RWPE1 (cell line): ENCODE measurements at places on chromosomes 5 and 9.

GRCh38 chr9:91360551-91361290 lies 997 bp downstream of the AUH start:
- DNase-seq = no peak

GRCh38 chr5:67301285-67301903 lies 104.8 kb upstream of the CD180 start:
- peak; percentile 82 for DNase-seq

GRCh38 chr9:124263800-124264426 lies 6.2 kb downstream of the NEK6 start:
- no peak for DNase-seq

DNA sequence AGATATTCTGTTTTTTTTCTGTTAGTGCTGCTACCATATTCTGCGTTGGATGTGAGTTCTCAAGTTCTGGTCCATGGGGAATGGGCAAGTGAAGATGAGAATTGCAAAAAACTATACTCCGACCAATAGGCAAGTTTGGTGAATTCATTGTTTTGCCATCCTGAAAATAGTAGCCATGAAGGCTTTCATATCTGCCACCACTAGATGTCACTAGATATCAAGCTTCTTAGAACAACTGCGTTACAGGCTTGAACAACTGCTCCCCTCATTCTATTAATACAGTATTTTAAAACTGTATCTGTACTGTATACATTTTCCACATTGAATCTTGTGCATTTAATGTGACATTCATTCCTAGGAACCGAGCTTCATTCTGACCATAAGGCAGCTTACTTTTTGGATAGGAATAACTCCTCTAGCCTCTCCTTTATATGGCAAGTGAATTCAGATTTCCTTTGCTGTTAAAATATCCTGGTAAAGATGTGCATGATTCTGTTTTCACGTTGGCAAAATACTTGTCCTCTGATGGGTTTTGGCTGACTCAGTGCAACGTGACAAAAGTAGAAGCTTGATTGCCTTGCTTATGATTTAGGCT lies 163.6 kb downstream of the SREK1 start:
- peak; percentile 69 for DNase-seq

DNA sequence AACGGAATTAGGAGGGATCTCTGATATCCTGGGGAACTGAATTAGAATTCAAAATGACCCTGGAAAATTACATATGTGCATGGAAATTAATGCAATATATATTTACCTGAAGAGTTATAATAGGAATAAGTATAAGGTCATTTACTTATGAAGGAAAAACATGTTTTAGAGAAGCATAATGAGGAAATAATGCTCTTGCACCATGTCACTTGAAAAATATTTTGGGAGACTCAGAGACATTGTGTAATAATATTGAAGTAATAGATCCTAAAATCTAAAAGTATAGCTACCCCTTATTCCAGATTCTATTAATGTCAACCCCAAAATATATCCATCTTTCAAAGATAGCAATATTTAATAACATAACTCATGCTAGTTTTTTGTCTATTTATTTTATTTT lies 28.4 kb downstream of the SPZ1 start:
- DNase-seq = no peak

DNA sequence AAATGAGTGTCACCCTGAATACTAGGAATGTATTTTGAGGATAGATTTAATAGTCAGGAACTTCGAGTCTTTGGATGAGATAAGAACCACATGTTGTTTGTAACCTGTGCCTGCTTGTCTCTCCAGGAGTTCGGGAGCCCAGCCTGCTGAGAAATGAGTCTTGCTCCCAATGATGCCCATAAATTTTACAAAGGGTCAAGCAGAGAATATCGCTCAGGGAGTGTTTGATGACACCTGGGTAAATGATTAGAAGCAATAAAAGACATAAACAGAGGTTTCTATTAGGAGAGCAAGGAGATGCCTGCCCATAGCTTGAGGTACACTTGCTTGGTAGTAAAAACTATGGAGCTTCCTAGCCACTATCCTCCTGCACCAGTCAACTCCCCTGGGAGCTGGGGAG lies 46.9 kb upstream of the KLF4 start:
- DNase-seq = no peak

GRCh38 chr5:9283473-9283872 lies 262.4 kb downstream of the SEMA5A start:
- DNase-seq = no peak

DNA sequence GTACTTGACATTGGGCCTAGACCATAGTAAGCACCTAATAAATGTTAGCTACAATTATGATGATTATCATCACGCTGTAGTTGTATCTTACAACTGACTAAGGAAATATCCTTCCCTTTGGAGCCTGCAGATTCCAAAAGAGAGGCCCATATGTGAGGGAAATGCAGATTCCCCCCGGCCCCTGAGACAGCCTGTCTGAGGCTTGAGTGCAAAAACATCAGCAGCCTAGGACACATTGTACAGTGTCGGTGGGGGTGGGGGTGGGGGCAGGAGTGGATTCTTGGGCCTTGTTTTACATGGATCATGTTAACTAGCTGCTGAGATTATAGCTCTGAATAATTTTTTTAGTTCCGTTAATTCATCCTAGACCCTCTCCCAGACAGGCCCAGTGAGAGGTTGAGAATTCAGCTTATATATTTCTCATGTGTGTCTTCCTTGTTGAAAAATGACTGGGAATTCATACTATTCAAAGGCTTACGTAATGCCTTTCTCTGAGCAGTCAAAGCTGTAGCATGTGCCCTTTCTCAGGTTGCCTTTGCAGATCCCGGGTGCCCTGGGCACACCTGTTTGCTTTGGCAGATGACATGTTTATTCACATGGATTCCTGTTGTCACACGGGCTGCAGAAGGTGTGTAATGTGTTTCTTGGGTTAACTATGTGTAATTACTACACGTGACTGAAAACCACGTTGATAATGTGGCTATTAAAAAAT lies 262.8 kb downstream of the NR3C1 start:
- DNase-seq = no peak

GRCh38 chr9:32350682-32351081 lies 33.8 kb upstream of the ACO1 start:
- DNase-seq = peak; percentile 11

- DNase-seq = no peak
Measured at GRCh38 chr5:132099076-132099748, 25.6 kb downstream of the CSF2 start.

GRCh38 chr5:173243831-173244305 lies 8.9 kb upstream of the NKX2-5 start:
- DNase-seq = no peak

GRCh38 chr9:14057368-14058324 lies 256.3 kb downstream of the NFIB start:
- DNase-seq = no peak

- DNase-seq = no peak
Measured at GRCh38 chr5:110651507-110651906, 75.0 kb downstream of the TMEM232 start.

- no peak for DNase-seq
Measured at GRCh38 chr5:116564756-116565490, 9.7 kb downstream of the SEMA6A start.

- DNase-seq = no peak
Measured at GRCh38 chr5:154298065-154298464, 107.5 kb downstream of the GALNT10 start.

DNA sequence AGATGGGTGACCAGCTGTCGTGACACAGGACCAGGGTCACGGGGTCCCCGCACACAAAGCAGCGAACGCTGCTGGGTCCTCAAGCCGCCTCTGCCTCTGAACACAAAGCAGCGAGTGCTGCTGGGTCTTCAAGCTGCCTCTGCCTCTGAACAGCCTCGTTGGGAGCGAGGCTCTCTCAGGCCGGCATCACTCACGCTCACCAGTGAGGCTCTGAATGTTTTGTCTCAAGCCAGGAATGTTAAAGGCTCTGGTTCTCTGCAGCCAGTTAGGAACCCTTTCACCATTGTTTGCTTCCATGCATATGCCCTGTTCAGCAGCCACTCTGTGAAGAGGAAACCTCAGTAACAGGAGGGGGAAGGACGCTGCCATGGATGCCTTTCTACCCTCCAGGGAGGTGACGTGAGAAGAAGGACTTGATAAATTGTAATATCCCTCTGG lies 82.7 kb upstream of the TAF11L2 start:
- no peak for DNase-seq

DNA sequence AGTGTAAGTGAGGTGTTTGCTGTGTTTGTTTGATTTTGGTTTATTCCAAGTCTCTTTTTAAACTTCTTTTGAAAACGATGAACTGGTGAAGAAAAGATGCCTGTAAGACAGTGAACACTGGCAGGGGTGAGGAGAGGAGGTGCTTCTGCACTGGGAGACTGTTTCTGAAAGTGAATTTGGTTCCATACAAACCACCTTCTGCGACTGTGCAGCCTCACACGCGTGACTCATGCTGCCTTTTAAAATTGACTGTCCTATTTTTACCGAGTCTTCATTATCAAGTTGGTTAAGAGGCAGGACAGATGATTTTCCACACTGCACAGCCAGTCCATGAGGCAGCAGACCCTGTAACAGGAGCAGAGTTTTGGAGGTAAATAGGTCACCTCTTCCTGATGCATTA lies 340.6 kb downstream of the MTRR start:
- DNase-seq = no peak

- DNase-seq = no peak
Measured at GRCh38 chr9:32004431-32005076, 379.9 kb upstream of the ACO1 start.

GRCh38 chr9:127216888-127217217 lies 47.7 kb upstream of the GARNL3 start:
- DNase-seq = no peak

DNA sequence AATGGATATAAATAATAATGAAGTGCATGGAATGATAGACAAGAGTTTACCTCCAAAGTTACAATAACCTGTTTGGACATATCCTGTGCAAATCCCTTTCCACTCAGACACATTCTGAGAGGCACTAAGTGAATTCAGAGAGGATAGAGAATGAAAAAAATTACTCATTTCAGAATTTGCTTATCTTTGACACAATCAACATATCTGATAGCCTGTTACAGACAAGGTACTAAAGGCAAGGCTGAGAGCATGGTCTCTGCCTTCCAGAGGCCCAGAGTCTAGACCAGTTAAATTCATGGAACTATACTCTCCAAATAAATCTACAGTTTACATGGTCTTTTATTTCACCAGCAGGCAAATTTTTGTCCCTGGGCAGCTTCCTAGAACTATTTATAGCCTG lies 371.8 kb upstream of the PTGER4 start:
- no peak for DNase-seq

- DNase-seq = no peak
Measured at GRCh38 chr5:94903726-94904125, 285.3 kb downstream of the SLF1 start.

- no peak for DNase-seq
Measured at GRCh38 chr9:91896097-91896496, 53.9 kb downstream of the ROR2 start.

DNA sequence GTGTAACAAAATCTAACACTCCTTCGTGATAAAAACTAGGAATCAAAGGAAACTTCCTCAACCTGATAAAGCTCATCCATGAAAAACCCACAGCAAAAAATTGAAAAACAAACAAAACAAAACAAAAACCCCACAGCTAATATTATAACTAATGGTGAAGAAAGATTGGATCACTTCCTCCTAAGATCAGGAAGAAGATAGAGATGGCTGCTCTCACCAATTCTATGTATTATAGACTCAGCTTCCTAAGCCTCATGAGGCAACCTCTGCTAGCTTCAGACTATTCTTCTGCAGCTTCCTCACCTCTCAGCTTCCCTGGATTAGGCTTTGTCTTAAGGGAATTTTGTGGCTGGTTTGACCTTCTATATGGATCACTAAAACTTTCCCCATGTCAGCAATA lies 40.1 kb downstream of the PHAX start:
- DNase-seq = no peak

DNA sequence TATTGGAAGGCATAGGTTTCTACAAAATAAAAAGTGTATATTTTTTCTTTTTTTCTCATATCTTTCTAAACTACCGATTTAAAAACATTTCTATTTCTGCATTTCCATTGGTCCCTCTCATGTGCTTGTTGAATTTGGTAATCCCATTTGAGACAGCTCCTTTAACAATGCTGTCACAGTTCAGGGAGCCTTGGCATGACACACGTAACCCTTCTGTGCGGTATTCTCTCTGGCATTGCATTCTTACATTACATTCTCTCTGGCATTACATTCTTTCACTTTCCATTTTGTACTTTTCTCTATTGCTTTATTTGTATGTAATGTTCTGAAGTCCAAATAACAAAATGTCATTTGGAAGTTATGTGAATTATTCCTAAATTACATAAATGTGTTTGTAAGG lies 150.7 kb upstream of the RASGRF2 start:
- no peak for DNase-seq

DNA sequence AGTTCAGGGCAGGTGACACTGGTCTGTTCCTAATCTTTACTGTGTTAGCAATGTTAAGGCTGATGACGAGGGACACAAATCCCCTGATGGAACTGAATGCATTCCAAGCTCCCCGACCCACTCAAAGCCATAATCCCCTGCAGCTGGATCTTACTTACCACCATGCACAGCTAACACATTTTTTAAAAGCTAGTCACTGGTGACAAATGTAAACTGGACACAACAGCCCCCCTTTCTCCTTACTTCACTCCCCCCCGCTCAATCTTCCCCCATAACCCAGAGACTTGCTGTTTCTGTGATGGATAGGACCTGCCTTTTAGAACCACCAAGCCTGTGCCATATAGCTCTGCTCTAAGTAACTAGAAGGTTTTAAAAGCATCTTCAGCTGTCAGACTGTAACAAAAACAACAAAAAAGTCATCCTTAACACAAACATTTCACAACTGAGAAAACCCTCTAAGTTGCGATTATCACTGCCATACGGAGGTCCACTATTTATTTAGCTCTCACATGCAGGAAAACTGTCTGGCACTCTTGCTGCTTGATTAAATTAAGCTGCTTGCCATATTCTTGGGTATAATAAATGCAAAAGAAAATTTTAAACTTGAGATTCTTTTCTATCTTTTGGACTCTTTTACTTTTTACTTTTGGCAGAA lies 44.4 kb downstream of the BNC2 start:
- no peak for DNase-seq

- DNase-seq = no peak
Measured at GRCh38 chr9:127449332-127449966, 1.8 kb downstream of the RPL12 start.

DNA sequence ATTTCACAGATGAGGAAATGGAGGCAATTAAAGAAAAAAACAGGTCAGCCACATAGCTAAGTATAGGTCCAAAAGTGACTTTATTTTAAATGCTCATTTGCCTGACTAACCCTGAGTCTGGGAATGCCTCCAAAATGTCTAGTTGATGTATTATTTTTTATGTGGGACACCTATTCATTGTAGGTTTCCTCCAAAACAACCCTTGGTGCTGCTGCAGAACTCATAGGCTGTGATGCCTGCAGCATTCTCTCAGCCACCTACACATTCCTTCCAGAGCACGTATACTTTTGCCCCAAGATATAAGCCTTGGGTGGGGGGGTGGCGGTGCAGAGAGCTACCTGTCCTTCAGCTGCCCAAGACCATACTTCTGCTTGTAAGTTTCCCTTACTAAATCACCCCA lies 77.4 kb downstream of the MSX2 start:
- no peak for DNase-seq

DNA sequence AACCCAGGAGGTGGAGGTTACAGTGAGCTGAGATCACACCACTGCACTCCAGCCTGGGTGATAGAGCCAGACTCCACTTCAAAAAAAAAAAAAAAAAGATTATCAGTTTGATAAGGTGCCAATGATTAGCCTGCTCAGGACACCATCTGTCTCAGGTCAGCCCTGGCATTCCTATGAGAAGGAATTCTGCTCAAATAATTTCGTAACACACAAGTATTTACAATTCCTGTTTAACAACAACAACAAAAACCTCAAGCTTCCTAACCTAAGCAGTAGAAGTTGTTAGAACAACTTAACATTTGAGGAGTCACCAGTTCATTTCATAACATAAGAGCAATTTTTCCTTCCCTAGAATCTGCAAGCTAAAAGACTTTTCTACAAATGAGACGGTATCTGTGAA lies 85.0 kb downstream of the LHFPL2 start:
- no peak for DNase-seq
